ENCODE measurements at places on chromosomes 6 and 20. TPM values are rescaled to one million over a fixed set of nuclear protein-coding genes. Genes with fewer than 3 reads are reported as not detected.

GRCh38 chr6:156657296-156657695 is 119.9 kb upstream of the ARID1B start:
- no peak for DNase-seq

DNA sequence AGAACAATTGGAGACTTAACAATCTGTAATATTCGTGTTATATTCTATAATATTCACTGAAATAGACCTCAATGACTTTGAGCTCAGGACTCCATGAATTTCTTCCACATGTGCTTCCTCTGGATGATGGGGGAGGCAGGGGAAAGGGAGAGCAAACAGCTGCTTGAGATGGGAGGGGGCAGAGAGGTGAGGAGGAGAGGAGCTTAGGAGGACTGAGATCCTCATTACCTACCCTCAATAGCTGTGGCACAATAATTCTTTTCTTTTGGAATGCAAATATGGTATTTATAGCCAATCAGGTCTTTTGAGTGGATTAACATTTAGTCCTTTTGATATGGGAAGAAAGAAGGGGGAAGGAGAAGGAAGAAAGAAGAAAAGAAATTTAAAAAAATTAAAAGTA is 64.1 kb upstream of the ZNF217 start:
- no peak for DNase-seq

DNA sequence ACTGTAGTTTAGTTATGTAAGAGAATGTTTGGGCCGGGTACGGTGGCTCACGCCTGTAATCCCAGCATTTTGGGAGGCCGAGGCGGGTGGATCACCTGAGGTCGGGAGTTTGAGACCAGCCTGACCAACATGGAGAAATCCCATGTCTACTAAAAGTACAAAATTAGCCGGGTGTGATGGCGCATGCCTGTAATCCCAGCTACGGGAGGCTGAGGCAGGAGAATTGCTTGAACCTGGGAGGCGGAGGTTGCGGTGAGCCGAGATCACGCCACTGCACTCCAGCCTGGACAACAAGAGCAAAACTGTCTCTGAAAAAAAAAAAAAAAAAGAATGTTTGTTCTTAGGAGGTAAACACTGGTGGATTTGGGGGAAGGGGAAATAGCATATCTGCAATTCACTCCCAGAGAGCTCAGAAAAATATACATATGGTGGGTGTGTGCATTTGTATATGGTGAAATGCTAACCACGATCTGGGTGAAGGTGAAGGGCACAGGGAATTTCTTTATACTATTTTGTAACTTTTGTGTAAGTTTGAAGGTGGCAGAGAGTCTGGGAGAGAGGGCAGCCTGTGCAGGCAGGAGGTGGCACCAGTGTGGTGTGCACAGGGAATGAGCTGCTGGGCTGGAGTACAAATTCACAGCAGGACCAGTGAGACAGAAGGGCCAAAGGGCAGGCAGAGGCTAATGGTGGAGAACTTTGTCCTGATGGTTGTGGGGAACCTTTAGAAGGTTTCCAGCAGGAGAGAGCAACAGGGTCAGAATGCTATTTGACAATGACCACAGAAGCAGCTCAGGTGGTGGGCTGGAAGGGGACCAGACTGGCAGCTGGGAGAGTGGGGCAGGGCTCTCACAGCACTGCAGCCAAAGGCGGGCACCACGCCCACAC is 42.4 kb downstream of the SSR1 start:
- DNase-seq: no peak

DNA sequence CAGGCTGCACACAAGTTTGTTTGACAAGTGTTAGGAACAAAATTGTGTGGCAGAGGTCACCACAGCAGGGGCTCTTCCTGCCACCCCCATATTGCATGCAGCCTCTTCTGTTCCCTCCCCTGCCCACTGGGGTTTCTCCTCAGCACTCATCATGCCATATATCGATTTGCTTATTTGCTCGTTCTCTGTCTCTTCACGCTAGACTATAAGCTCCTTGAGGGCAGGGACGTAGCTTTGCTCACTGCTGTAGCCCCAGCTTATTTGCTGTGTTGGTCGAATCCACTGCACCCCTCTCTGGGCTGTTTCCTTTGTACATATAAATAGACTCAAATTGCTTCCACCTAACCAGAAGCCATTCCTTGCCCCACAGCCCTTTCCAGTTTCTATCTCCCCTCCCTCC is 19.6 kb downstream of the MAS1 start:
- no peak for DNase-seq

- DNase-seq: no peak
Measured at GRCh38 chr20:41030531-41031242, 2.1 kb downstream of the TOP1 start.

Gene PLG
- 13.6 TPM for polyA plus RNA-seq
